ENCODE measurements at places on chromosomes 11 and 22.
A peak's percentile ranks its signal among the peaks of the same experiment; 100 is the strongest.

- peak; percentile 94 for ATAC-seq
Measured at GRCh38 chr11:111765984-111766833, at the start of gene PPP2R1B. PPP2R1B (minus strand) TSS chr11:111766389; CDS start chr11:111766361, 28 bp downstream.

DNA sequence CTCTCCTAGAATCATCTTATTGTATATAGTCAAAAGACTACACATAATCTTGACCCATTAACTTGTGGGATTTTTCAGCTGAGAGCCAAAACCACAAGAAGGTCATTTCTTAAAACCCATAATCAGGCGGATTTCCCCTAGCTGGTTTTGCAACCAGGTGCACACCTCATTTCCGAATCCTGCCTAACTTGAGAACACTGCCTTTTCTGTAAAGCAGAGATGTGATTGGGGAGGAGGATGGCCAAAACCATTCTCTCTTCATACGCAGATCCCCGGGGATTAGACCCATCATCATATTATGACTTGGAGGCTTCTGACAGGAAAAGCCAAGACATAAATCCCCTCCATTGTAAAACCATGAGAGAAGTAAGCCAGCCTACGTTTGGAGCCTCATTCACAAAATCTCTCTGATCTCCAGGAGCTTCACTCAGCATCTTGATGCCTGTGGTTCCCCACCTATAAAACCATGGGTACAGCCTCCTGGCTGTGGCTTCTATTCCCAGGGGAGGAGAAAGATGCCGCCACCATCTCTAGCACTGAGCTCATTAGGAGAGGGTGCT, 191.3 kb downstream of the KIF18A start:
- ATAC-seq = no peak

GRCh38 chr11:13277768-13278608, at the start of gene BMAL1:
BMAL1 (plus strand) TSS chr11:13277790; CDS start chr11:13354309, 76,519 bp downstream.
- ATAC-seq = peak; percentile 1

- ATAC-seq = no peak
Measured at GRCh38 chr22:24400726-24401596, 26.4 kb upstream of the ADORA2A start.

GRCh38 chr11:117821431-117821830, 3.1 kb downstream of the FXYD2 start:
- no peak for ATAC-seq

- no peak for ATAC-seq
Measured at GRCh38 chr11:61338783-61339489, 5.9 kb downstream of the TKFC start.

Data from SK-N-SH treated with all-trans-retinoic acid at 6 μM for 48 hours (cell line).